Stimulated activated CD8-positive, alpha-beta memory T cell treated with anti-CD3 and anti-CD28 coated beads, Interleukin-7, amount 100 ng/mL, for 1 hour (primary cell): ENCODE measurements at places on chromosomes 7 and 10.

DNA sequence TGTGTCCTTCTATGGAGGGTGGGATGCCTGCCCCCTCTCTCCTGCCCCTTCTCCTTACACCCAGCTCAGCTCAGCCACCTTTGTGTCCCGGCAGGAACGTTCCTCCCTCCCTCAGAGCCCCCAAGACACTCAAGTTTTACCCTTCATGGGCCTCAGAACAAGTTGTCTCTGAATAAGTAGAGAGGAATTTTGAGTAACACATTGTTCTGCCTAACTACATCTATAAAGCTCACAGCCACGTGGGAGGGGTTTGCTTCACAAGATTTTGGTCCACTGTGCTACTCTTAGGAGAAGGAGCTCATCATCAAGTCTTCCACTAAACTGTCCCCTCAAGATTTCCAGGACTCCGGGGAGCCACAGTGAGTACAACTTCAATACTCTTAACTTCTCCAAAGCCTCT lies 51.6 kb upstream of the ZNF32 start:
- DNase-seq = no peak

DNA sequence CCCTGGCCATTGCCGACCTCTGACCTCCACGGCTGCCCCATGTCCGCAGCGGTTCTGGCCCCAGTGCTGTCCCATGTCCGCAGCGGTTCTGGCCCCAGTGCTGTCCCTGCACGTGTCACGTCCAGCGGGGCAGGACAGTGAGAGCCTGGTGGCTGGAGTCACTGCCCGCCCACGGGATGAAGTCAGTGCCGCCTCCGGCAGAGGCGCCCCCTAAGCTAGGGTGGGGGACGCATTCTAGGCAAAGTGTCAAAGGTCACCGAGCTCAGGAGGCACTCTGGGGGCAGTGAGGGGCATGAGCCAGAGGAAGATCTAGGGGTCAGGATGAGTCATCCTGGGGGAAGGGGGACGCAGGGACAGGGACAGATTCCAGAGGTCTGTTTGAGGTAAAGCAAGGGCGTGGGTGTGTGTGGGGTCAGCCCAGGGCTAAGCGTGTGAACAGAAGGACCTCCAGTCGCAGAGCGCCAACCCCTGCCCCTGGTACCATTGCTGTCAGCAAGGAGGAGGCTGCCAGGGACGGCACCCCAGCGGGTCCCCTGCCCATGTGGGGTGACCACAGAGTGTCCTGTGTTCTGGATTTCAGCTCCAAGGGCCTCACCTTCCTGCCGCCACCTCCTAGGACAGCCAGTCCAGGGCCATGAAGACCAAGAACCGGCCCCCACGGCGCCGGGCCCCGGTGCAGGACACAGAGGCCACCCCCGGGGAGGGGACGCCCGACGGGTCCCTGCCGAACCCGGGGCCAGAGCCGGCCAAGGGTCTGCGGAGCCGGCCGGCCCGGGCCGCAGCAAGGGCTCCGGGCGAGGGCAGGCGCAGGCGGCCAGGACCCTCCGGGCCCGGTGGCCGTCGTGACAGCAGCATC lies 665 bp downstream of the BHLHA15 start:
- no peak for DNase-seq

GRCh38 chr10:77837248-77837924 lies 89.2 kb downstream of the DLG5 start:
- DNase-seq = peak; percentile 12

DNA sequence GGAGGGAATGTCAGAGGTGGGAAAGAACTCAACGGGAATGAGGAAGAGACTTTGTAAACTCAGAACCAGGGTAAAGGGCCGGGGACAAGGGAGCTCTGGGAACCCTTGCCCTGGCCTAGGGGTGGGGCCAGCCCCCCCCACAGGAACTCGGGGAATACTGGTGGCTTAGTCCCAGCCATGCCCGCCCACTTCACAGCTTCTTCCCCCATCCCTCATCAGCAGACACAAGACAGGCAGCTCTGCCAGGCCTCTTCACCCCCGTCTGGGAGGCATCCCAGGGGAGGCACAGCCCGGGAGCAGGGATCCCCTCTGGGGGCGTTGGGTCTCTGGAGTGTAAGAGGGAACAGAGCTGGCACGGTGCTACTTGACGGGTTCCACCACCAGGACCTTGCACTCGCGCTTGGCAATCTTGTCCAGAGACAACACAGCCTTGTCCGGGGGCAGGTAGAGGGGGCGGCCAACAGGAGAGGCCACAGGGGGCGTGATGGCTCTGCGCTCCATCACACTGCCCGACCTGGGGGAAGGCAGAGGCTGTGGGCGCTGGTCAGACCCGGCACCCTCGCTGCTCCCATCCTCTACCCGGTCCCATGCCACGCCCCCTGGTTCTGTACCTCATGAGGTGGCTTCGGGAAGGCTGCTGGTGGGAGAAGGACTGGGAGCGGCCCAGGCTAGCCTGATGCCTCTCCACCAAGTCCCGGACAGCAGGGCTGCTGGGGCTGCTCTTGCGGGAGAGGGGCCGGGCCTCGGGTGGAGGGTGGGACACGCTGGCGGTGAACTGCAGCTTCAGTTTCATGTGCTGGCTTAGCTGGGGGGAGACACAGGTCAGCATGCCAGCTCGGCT lies 3.7 kb downstream of the TRAPPC14 start:
- DNase-seq = no peak

DNA sequence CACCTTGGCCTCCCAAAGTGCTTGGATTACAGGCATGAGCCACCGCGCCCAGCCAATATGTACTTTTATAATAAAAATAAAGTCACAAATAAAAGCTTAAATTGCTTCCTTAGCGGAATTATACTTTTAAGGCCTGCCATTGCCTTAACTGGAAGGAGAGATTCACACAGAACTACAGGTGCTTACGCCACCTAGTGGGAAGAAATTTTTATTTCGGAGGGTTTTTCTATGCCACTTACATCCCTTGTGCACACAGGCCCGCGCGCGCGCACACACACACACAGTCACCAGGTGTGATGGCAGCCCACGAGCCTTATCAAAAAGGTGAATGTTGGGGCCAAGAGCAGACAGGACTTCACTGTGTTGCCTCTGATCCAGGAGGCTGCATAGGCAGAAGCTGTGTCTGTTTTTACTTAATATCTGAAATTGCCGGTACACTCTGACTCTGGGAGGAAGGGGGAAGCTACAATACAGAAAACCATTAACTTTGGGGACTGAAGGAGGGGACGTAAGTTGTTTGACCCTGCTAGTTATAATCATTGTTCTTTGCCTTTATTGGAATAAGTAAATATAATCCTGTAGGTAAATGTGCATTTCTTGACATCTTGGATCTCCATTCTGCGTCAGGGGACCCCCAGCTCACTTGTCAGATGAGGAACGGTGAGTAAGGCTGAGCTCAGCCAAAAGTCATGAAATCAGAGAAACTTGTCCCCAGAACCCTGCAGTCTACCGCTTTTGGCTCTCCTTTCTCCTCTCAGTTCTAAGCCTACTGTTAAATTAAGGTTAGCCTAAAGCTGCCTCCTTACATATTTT lies 87.1 kb downstream of the SLC16A9 start:
- no peak for DNase-seq

DNA sequence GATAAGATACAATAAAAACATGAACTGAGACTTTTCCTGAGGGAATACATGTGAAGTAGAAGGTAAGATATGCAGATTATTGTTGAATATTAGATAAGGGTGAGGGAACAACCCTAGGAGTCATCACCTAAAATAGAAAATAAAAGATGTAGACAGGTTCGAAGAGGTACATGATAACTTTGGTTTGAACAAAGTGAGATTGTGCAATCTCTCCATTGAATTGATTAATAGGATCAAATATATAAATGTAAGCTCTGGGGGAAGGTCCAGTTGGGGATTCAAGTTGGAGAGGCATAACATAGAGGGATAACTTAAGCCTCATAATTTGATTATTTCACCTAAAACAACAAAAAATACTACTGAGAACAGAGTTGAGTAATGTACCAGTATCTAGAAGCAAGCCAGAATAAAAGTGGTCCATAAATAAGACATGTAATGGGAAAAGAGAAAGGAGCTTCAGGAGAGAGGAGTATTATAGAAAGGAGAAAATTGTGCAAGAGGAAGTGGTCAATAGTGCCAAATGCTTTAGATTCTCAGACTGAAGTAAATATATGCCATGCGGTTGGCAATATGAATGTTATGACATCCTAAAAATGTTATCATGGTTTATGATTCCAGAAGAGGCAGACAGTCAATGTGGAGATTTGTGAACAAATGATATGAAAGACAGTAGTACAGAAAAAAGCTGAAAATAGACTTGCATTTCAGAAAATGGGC lies 282.3 kb upstream of the CHRM2 start:
- DNase-seq = no peak

- no peak for DNase-seq
Measured at GRCh38 chr7:65946904-65947303, 35.1 kb downstream of the GUSB start.

- peak; percentile 17 for DNase-seq
Measured at GRCh38 chr7:155738652-155739537, 73.4 kb downstream of the SHH start.

- no peak for DNase-seq
Measured at GRCh38 chr7:27153526-27153925, 1.1 kb upstream of the HOXA3 start.

DNA sequence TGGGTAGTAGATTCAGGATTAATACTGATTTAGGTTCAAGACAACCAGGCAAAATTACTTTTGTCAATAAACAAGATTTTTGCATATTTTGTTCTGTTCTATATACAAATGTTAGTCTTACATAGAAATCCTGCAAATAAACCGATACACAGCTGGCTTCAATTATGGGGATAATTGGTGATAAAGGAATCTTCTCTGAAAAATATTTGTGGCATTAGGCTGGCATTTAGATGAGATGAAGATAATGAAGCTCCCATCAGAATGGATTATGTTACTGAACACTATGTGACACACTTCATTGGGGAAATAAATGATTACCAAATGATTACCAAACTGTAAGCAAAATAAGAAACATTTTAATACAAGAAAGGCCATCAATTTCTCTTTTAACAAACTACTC lies 65.8 kb downstream of the NT5C2 start:
- DNase-seq = no peak

DNA sequence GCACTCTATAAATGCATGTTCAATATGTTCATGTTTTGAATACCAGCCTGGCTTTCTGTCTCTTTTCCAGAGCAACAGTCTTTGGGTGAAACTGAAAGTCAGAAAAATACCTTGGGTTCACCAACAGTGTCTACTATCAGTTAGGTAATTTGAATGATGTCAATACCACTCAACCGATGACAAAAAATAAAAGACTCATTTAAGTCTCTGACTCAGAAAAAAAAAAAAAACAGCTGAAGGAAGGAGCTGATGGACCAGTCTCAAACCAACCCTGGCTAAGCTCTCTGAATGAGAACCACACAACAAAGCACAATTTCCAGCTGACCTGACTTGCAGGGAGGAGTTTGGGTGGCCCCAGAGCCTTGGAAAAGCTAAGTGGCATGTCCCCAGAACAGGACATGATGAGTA lies 42.5 kb downstream of the ABLIM1 start:
- no peak for DNase-seq

DNA sequence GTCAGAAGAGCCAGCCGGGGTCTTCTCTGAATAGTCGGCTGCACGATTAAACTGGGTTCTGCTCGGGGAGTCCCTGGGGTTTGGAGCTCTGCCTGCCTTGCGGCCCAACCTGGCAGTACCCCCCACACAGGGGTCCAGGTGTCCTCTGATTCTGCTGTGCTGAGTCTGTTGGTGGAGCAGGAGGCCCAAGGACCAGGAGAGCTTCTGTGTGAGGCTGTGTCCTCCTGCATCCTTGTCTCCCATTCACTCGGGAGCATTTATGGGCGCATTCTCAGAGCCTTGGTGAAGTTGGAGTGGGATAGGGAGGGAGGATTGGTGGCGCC lies 14.2 kb downstream of the INPP5A start:
- no peak for DNase-seq

DNA sequence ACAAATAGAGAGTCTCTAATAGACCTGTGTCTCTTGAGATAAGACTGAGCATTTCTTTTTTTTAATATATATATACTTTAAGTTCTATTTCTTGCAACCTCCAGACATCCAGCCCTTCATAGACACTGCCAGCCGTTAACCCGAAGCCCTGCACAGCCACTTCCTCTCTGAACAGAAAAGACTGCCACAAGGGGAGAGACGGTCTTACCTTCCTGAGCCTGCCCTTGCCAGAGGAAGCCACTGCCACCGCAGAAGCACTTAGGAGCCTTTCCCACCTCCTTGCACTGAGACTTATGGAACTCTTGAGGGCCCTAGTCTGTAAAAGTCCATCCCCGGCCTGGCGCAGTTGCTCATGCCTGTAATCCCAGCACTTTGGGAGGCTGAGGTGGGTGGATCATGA lies 31.8 kb upstream of the PRSS1 start:
- no peak for DNase-seq

DNA sequence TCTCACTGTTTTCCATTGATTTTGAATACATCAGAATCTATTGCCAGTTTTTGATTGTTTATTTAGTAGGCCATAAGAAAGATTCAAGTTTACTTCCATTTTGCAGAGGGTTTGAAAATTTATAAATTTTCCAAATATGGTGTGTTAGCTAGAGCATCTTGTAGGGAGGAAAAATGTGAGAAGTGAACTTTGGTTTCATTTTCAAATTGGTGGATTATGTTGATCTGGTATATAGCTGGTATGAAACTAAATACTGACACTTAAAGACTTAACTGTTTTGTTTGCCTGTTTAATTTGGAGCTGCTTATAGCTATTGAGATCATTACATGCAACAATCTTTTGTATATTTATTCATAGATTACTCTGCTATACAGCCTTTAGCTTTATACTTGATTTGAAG lies 108.1 kb downstream of the ADAM22 start:
- no peak for DNase-seq

- DNase-seq = no peak
Measured at GRCh38 chr7:157886266-157886665, 549.5 kb downstream of the DNAJB6 start.

DNA sequence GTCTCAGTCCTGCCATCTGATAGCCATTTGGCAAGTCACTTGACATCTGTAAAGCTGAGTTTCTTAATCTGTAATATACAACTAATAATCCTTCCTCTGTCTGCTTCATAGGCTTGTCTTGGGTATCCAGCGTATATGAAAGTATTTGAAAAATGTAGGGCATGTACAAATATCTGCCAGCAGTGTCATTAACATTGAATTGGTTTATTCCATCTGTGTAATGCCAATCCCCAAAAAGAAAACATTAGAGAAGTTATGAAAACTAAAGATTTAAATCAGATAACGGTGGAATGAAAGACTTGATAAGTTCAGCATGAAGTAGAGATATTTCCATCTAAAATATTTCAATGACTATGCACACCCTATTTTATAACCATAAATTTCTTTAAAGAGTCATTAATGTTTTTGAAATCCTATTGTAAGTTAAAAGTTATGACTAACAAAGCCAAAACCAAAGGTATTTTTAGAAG lies 9.8 kb upstream of the RTKN2 start:
- DNase-seq = no peak
